IMR-90 (cell line): ENCODE measurements at places on chromosomes 5 and 9.

- no peak for DNase-seq
Measured at GRCh38 chr9:74765481-74765971, 122.2 kb downstream of the TRPM6 start.

DNA sequence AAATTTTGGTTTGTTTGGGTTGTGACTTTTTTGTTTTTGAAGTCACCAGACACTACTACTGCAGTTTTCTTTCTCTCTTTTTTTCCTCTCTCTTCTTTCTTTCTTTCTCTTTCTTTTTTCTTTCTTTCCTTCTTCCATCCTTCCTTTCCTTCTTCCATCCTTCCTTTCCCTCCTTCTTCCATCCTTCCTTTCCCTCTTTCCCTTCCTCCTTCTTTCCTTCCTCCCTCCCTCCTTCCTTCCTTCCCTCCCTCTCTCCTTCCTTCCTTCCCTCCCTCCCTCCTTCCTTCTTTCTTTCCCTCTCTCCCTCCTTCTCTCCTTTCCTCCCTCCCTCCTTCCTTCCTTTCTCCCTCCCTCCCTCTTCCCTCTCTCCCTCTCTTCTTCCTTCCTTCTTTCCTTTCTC is 230.3 kb upstream of the TYRP1 start:
- DNase-seq, result no peak

- DNase-seq, result no peak
Measured at GRCh38 chr9:92722386-92723298, 42.0 kb downstream of the BICD2 start.

- peak; percentile 6 for DNase-seq
Measured at GRCh38 chr5:106894964-106895363, 775.8 kb downstream of the EFNA5 start.

- DNase-seq, result peak; percentile 97
Measured at GRCh38 chr9:6567140-6567591, 78.4 kb downstream of the GLDC start.

DNA sequence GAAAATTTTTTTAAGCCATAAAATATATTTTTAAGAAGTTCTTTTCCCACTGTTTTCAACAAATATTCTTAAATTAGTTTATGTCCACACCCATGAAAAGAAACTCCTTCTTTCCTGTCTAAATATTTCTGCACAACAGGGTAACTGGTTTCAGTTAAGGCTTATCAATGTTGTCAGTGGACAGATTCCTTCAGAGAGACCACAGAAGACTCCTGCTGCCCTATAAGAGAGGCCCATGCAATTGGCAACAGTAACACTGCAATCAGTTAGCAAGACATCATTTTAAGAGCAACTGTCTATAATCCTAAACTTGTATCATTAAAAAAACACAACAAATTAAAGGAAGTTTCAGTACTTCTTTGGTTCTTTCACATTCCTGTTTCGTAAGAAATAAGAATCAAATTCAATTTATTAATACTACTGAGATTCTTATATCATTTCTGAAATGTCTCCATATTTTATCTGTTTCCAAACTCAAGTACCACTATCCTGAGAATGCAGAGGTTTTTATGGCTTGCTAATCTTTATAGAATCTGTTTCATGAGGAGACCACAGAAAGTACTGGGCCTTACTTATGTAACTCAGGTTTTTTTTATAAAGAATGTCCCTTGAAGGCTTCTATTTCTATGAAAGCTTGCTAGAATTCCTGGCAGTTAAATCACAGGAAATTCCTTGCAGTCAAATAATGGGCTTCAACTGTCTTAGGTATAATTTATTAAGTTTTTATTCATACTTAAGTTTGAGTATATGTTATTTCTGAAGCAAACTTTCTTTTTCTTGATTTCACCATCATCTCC is 240.2 kb downstream of the RFX3 start:
- peak; percentile 37 for DNase-seq

GRCh38 chr5:160929360-160929759 is 77.3 kb upstream of the ATP10B start:
- no peak for DNase-seq
